Anterior cingulate cortex (tissue), 58 donors: ENCODE measurements at places on chromosomes 5 and 9.

DNA sequence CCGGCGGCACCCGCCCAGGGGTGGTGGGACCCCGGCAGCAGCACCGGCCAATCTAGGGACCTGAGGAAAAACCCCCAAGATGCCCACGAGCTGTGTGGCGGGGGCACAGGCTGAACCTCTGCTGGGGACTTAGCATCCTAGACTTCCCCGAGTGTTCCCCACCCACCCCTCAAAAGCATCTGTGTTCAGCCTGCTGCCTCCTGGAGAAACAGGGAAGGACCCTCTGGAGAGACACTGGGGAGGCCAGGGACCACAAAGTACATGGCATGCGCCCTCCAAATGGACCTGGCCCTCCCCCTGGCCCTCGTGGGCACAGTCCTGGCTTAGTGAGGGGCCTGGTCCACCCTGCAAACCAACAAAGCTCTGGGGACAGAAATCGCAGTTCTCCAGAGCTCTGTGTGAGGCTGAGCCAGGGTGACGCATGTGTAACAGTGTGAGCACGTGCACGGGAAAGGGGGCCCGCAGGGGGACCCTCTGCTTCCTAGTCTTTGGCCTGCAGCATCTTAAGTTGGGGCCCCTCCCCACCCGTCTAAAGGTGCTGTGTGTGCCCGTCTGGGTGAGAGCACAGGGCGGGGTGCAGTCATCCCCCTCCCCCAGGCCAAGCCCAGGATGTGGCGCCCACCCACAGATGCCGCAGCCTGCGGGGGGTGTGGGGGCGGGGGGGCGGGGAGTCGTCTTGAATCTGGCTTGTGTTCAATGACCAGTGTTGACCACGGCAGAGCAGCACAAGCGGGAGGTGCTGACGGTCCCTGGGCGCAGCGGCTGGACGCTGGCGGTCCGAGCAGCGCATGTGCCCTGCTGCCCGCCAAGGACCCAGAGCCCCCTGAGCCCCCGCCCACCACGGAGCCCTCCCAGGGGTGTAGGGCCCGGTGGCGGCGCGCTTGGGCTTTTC lies 672 bp upstream of the KCNT1 start:
- DNase-seq = no peak

DNA sequence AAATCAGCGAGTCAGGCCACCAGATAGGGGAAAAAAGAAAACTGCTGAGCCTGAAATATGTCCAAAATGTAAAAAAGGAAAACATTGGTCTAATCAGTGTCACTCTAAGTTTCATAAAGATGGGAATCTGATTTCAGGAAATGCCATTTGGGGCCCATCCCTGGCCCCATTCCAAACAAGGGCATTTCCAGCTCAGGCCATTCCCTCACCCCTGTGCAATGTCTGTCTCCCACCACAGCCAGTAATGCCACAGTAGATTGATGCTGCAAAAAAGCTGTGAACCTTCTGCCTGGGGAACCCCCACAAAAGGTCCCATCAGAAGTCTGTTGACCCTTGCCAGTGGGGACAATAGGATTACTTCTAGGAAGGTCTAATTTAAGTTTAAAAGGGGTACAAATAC lies 199.6 kb downstream of the YTHDC2 start:
- no peak for DNase-seq

DNA sequence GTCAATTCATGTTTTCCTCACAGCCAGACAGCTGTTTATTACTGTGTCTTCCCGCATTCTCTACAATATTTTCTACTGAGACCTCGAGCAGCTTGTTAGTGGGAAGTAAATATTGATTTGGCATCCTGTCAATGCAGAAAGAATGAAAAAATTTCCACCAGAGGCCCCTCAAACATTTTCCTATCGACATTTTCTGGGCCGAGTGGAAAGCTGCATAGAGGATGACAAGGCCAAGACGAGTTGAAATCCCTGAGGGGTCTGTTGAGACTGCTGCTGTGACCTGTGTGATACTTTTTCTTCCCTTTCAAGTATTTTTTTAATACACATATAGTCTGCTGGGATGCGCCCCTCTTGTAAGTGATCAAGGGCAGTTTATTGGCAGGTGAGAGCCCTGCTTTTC lies 91.4 kb upstream of the SH3GL2 start:
- DNase-seq = no peak

DNA sequence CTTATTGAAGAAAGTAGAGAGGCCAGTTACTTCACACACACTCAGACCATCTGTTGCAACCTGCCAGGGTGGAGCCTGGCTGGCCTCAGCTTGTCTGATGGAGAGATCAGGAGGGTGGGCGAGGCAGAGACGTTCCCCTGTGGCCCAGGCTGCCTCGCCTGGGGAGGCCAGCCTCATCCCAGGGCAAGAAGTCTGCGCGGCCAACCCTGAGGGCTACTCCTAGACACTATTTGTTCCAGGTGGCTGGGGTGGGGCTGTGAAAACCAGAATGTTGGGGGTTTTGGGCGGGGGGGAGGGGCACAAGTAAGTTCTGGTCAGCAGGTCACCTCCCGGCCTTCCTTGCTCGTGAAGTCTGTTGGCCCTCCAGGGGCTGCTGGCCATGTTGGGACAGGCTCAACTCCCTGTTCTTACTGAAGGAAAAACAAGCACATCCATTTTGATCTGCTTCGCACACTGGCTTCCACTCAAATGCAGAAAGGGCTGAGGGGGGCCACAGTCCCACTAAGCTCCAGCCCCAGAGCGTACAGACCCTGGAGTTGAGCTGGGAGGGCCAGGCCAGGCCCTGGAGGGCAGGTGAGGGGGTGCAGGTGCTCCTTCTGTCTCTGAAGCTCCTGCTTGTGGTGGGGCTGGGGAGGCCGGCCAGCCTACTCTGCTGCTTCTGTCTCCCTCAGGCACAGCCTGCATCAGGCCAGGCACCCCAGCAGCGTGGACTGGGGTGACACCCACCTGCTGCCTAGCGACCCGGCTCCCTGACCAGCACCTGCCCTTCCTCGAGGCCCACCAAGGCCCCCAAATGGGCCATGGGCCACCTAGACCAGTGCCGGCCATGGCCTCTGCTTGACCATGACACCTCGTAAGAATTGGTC lies 46.6 kb downstream of the SECISBP2 start:
- DNase-seq = no peak

DNA sequence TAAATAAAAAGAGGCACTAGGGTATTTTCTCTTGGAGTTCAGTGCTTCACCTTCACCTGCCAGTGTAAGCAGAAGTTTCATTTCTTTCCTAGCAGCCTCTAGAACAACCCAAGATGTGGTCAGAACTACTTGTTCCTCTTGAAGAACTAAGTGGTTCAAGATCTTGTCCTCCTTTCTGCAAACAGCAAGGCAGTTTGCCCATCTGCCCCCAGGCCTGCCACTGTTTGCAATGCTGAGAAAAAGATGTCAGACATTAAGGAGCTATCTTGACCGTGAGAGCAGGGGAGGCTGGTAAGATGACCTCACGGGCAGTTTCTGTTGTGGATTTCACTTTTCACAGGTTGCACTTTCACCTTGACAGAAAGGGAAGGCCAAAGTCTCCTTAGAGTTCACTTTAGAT lies 52.0 kb upstream of the KLF4 start:
- no peak for DNase-seq

DNA sequence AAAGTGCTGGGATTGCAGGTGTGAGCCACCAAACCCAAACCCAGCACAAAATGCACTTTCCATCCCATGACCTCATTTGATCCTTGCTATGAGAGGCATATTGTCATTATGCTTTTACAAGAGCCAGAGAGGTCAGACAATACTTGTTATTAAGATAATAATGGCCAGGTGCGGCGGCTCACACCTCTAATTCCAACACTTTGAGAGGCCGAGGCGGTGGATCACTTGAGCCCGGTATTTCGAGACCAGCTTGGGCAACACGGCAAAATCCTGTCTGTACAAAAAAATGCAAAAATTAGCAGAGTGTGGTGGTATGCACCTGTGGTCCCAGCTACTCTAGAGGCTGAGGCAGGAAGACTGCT lies 55.9 kb upstream of the IL17B start:
- no peak for DNase-seq

DNA sequence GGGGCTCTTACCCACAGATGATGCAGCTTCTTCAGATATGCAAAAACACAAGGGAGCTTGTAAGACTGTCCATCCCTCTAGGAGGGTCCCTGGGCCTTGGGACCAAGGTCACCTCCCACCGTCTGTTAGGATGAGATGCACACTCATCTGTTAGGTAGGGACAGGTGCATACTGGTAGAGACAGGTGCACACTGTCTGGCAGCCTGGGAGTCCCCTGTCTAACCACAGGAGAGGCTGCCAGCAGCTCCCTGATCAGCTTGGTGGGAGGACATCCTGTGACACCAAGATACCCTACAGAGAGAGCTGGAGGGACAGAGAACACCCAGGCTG lies 13.2 kb downstream of the TSPAN17 start:
- no peak for DNase-seq

DNA sequence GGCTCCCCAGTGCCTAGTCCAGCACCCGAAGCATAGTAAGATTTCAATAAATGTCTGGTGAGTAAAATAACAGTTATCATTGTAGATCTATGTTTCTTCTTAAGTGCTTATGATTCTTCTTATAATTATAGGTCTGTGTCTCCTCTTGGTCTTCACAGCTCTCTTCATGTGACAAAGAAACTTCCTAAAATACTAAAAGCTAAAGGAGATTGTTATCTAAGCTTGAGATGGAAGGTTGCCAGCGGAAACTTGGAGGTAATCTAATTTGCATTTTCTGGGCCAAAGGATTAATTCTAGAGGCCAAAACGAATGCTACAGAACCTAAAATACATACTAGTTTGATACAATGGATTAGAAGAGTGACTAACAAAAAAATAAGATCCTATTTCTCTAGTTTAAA lies 13.6 kb upstream of the ARHGAP26 start:
- DNase-seq = no peak

DNA sequence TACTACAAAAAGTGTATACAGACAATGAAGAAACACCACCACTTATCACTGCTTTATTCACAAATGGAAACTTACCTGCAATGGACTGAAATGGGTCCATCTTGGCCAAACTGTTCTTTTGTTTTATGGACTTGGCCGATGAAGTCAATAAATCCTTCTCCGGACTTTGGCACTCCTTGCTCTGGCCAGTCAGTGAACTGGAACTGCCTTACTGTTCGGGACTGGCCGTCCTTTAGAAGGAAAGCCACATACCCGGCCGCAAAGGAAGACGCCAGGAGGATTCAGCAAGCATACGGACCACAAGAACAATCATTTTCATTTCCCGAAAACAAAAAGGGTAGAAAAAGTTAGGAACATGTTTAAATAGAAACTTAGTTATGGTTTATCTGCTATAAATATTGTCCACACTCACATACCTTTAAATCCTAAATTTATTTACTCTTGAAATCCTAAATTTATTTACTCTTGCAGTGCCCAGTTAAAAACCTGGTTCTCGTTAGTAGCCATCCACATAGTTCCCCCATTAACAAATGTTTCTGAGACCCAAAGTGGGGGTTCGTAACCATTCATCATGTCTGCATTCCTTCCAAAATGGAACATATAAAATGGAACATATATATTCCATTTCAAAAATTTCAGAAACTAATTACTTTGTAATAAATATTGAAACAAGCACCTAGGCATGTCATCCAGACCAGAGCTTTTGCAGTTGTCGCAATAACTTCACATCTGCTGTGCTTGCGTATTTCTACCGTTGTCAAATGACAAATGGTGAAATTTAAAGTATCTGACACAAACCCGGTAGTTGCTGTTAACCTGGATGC lies 532.1 kb upstream of the DMAC1 start:
- DNase-seq = no peak

DNA sequence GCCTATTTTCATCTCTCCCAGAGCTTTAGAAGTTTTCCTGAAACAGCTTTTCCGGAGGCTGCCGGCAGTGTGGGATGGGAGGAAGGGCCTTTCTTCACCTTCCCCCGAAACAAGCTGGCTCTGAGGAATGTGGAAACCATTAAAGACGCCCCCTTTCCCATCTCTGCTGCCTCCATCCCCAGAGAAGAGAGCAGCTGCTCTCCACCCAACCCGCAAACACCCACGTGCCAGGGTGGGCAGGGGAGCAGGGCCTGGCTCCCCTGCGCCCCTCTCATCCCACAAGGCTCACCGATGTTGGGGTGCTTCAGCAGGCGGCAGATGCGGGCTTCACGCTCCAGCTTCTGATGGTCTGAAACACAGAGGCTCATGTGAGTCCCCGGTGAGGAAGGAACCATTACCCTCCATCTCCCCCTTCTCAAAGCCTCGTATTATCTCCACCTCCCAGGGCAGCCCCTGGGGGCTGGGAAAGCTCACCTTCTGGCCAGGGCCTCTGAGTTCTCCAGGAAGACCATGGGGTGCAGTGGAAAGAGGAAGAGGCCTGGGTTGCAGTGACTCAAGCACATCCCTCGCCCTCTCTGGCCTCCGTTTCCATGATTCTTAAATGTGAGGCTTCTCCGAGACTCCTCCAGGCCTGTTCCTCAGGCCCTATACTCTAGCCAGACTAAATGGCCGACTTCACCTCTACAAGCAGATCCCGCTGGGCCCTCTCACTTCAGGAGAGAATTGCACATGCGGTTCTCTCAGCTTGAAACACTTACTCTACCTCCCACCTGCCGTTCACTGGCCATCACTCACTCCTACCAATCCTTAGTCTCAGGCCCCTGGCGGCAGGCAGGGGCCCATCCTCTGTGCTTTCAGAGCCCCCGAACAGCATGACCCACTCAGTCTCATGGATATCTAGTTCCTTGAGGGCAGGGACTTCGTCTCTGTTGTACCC lies 24.6 kb downstream of the CAMK2A start:
- no peak for DNase-seq

- DNase-seq = no peak
Observed at GRCh38 chr5:150342583-150342982, 14.9 kb upstream of the TCOF1 start.

DNA sequence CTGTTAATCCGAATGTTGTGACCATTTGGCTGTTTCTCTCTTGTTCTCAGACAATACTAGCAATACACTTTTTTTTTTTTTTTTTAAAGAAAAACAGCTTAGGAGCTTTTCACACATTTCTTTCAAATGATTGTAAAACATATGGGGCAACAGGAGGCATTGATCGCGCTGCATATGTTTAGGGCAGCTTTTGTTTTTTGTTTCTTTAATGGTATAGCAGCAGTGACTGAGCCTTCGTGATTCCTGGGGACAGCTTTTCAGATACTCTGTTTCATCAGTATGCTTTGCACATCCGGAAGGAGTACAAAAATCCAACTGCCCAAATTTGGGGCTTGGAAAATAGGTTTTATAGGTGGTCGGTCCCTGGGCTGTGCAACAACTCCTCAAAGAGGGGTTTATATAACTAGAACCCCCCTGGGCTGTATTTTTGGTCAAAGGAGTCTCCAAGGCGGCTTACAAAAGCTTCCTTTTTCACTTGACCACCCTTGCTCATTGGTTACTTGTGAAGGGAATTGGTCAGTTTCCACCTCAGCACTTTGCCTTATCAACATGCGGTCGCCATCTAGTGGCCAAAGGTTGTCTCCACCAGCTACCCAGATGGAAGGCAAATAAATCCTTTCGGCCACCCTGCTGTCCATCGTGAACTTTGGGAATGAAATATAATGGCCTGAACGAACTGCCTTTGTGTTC lies 91.8 kb downstream of the PDE6A start:
- peak; percentile 24 for DNase-seq
